Left forelimb (tissue), 1 donor: ENCODE measurements at places on chromosomes 2 and 18.

- peak; percentile 90 for DNase-seq
Observed at GRCh38 chr2:10434886-10435819, 13.0 kb downstream of the ODC1 start.

DNA sequence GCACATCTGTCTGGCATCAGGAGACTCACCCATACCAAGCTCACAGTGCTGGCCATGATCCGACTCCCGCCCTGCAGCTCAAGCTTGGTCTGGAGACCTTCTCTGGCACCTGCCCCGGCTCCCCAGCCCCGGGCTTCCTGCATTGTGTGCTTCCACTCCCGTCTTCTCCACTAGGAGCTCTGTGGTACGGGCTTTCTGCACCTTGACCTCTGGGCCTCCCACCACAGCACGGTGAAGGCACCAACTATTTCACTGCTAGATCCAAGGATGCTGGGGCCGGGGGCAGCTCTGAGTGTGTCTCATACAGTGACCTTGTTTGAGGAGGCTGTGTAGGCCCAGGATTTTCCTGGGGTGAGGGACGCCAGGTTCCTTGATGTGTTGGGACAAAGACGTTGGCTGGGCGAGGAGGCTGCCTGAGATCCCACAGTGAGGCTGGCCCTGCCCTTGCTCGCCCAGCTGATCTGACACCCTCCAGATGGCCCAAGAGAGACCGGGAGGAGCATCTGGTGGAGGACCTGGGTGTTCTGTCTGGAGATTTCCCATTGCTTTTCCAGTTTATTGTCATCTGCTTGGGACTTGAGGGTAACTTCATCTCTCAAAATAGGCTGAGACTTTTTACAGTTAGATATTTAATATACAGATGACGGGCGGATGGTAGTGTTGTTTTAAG, 64.0 kb downstream of the HPCAL1 start:
- DNase-seq = no peak

GRCh38 chr2:166127217-166128155, at the start of gene SCN1A:
TSS of gene SCN1A (minus strand) at chr2:166128020. CDS start at chr2:166073621, 54,399 bp downstream.
- DNase-seq = no peak

DNA sequence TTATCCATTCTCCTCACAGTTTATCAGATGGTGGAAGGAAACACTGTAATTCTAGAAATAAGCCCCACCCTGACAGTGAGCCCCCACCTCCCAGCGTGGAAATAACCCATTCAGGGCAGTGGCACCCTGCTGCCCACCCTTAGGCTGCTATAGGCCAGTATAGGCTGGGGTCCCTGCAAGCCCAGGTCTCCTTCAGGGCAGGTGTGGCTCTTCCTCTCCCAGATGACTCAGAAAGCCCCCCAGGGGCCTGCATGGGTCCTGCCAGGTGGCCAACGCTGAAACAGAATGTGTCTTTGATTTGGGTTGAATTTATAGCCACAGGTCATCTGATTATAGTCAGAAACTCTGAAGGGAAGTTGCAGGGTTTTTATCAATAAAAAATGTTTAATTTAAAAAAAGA, 136.4 kb downstream of the SH3RF3 start:
- DNase-seq = no peak

GRCh38 chr2:150705357-150705756, 217.9 kb upstream of the RND3 start:
- DNase-seq = no peak

GRCh38 chr2:31828891-31829290, 181.9 kb downstream of the MEMO1 start:
- DNase-seq = no peak

- no peak for DNase-seq
Observed at GRCh38 chr2:108594982-108595464, 60.8 kb downstream of the LIMS1 start.

DNA sequence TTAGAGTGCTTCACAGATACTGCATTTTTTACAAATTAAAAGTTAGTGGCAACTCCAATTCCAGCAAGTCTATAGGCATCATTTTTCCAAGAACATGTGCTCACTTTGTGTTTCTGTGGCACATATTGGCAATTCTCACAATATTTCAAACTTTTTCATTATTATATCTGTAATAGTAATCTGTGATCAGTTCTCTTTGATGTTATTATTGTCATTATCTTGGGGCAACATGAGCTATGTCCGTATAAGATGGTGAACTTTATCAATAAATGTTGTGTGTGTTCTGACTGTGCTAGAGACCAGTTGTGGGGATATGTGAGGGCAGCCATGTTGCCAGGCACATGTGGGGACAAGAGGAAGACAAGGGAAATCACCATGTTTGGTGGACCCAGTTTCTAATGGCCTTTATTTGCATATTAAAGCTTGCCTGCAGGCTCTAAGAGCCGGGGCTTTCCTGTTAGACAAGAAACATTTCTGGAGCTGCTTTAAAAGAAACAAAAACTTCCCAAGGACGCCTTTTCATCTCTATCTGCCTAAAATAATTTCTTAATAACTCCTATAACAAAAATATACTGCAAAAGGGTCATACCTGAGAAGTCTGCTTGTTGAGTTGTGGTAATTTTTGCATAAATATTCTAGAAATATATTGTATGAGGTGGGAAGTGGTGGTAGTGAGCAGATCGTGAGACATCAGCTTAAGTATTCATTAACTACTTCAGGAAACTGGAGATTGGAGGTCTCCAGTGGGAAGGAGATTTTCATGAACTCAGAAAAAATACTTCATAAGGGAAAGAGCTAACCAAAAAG, 37.2 kb downstream of the KYNU start:
- no peak for DNase-seq

GRCh38 chr2:238912916-238913875, 65.3 kb downstream of the TWIST2 start:
- no peak for DNase-seq

GRCh38 chr2:130387071-130387400, 31.2 kb downstream of the PTPN18 start:
- no peak for DNase-seq

DNA sequence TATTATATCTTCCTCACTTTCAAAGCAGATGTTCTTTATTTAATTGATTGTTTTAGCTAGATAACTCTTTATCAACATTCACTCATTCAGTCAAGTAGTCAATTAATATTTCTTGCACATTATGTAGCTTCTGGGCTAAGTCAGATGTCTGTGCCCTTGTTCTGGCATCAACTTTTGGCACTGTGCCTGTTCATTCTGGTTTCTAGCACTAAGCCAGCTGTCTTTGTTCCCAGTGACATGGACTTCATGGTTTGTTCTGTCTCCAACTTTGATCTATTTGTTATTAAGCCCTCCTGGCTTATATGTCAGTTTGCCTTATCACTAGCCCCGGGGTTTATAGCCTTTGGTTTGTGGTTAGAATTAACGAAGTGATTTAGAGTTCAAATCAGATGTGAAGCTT, 247.9 kb upstream of the SYT4 start:
- DNase-seq = no peak

DNA sequence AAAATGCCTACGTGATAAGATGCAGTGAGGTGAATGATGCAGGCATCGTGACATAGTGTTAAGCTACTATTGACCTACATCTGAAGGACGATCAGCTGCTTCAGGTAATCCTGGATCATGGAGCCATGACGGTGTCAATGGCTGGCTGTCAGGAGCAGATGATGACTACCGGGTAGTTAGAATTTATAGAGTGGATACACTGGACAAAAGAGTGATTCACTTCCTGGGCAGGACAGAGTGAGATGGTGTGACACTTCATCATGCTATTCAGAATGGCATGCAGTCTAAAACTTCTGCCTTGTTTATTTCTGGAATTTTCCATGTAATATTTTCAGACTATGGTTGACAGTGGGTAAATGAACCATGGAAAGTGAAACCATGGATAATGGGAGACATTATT, 29.5 kb downstream of the METTL8 start:
- no peak for DNase-seq

GRCh38 chr18:3216987-3217386, 2.8 kb downstream of the MYOM1 start:
- DNase-seq = no peak

GRCh38 chr2:156908825-156909224, 348.7 kb upstream of the GALNT5 start:
- no peak for DNase-seq

DNA sequence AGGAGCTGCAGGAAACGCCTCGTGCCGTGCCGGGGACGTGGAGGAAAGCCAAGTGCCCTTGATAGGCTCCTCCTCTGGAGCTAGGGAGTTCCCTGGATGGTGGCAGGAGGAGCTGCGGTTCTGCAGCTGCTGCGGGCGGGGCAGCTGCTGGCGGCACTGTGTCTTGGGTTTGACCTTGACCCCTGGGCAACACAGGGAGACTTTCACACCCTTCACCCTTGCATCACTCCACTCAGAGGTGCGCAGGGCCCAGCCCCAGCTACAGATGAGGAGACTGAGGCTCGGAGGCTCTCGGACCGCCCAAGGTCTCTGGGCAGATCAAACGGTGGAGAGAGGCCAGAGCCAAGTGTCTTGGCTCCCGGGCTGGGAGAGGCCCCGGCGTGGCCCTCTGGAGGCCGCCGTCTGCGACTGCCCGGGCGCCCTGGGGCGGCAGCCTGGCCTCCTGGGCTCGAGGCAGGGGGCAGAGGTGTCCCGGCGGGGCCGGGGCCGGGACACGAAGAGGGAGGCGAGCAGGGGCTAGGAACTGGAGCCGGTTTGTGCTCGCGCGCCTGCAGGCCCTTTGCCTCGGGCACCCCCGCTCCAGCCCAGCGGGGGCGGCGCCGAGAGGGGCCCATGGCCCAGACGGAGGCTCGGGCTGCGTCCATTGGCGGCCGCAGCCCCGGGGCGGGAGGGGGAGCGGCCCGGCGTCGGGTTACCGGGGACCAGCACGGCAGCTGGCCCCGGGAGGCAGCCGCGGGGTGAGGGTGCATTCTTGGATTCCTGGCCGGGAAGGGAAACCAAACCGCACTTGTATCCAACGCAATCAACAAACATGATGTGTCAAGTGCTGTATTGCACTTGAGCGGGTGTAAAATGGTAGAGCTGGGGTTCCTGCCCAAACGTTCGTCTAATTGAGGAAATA, 129.6 kb upstream of the SLC1A4 start:
- DNase-seq = peak; percentile 81

GRCh38 chr2:69717861-69718273, 24.1 kb upstream of the ANXA4 start:
- DNase-seq = no peak

DNA sequence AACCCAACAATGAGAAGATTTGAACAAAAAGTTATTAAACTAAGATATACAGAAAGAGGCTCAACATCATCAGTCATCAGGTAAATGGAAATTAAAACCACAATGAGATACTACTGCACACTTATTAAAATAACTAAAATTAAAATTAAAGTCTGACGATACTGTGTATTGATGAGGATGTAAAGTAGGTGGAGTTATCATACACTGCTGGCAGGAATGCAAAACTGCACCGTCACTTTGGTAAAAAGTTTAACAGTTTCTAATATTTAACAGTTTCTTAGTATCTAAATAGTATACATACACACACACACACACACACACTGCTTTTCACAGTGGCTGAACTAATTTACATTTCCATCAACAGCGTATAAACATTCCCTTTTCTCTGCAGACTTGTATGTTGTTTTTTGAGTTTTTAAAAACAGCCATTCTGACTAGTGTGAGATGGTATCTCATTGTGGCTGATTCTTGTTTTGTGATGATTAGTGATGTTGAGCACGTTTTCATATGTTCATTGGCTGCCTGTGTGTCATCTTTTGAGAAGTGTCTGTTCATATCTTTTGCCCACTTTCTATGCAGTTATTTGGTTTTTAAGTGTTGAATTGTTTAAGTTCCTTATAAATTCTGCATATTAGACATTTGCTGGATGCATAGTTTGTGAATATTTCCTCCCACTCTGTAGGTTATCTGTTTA, 726.9 kb upstream of the CHAC2 start:
- no peak for DNase-seq

DNA sequence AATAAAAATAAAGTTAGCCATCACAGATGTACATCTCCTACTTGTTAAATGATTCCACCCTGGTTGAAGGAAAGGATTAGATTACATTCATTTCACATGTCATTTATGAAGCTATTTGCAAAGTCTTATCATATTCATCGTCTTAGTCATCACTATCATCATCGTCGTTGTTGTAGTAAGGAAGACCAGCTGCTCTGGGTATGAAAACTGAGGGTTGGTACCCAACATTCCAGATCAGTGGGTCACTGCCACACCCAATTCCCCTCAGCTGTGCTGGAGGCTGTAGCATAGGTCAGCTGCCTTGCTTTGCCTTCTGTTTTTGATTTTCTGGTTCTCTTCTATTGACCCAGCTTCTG, 20.9 kb upstream of the CCBE1 start:
- no peak for DNase-seq

- no peak for DNase-seq
Observed at GRCh38 chr2:86213699-86214502, 14.6 kb downstream of the MRPL35 start.

DNA sequence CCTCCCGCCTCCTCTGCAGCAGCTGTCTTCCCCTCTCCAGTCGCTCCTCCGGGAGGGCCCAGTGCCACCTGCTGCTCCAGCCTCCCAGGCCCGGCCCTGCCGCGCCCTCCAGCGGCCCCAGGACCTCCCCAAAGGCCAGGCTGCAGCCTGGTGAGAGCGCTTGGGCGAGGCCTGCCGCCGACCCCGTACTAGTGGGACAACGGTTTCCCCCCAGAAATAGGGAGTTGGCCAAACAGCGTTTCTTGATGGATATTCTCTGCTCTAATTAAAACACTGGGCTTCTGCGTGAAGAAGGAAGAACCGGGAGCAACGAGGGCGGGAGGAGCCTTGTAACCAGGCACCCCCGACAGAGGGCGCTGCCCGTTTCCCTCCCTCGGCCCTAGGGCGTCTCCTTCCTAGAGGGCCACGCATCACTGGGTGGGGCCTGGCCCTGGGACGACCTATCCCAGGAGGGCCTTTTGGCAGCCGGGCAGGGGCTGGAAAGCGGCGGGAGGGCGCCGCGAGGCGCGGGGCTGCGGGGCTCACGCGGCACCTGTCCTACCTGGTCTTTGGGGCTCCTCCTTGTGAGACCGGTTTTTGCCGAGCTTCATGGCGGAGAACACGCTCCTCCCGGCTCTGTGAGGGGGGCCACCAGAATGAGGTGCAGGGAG, 25.4 kb upstream of the OTOF start:
- DNase-seq = peak; percentile 76

DNA sequence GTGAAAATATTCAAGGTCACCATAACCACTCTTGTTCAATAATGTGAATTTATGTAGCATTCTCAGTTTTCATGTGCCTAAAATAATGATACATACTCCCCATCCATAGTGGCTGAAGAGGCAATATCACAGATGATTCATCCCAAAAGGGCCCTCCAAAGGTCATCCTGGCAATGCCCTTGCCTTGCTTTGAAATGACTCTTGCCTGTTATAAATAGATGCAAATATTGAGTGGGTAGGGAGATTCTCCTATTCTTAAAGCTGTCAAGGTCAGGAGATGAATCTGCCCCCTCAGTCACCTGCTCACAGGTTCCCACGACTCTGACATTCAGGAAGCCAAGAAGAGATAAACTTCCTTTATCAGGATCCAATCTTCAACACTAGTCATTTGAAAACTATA, 490.5 kb downstream of the TNS1 start:
- DNase-seq = no peak

DNA sequence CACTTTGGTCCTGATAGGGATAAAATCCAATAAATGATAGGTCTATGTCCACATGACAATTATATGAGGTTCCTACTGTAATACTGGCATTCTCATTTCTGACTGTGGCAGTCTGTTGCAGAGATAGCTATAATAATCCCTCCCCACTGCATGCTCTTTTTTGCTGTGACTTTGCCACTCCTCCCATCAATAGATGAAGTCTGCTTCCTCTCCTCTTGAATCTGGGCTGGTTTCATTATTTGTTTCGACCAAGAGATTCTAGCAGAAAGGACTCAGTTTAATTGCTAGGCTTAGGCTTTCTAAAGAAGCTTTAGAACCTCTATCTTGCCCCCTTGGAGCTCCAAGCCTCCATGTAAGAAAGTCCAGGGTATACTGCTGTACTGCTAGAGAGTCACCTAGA, 23.3 kb upstream of the CREB1 start:
- DNase-seq = no peak

- DNase-seq = no peak
Observed at GRCh38 chr18:32542221-32542798, 71.6 kb upstream of the GAREM1 start.
